Fibroblast of skin of right biceps (primary cell): ENCODE measurements at places on chromosomes 3 and 15.

DNA sequence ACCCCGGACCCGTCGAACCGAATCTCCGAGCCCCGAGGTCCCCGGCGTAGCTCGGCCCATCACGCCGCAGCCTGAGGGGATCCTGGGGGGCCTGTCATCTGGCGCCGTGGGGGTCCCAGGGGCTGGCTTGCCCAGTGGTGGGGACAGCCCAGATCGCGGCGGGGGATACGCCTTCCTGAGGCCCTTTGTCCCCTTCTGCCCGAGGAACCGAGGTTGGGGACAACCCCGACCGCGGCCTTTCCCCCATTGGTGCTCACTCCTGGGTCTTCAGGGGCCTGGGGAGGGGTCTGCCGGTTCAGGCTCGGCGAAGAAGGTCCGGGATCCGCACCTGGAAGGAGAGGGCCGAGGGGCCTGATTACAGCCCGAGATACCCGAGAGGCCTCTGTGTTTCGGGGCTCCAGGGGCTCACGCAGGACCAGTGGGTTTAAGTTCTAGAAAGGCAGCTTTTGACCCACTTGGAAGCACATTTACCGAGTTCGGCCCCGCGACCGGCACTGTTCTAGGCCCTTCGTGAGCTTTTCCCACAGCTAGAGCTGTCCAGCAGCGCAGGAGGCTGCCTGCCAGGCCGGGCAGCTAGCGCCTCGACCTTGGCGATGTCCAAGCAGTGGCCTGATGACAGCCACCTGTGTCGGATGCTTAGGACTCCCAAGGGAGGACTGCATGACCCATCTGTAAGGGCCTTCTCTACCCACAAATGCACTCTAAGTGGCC lies 504 bp downstream of the ABHD2 start:
- no peak for DNase-seq

- no peak for DNase-seq
These were observed 155.7 kb downstream of the NUP210 start for GRCh38 chr3:13264468-13264795.

DNA sequence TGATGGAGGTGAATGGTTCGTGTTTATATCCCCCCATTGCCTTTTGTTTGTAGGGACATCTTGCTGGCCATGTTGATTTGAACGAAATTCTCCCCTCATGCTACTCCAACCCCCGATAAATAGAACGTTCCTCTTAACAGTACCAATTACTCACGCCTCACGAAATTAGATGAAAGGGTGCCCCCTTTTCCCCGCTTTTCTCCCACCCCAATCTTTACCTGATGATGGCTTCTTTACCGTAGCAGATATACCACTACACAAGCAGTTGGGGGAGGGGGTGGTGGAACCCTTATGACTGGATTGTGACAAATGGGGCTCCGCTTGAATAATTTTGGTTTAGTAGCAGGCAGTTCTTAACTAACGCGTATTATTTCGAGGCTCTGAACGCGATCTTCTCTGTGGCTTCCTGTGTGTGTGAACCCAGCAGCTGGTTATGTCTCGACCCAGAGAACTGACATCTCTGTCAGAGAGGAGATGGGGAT lies 1.1 kb downstream of the PIAS1 start:
- DNase-seq = peak; percentile 61

GRCh38 chr3:16050641-16051467 lies 123.6 kb upstream of the GALNT15 start:
- DNase-seq = peak; percentile 58

DNA sequence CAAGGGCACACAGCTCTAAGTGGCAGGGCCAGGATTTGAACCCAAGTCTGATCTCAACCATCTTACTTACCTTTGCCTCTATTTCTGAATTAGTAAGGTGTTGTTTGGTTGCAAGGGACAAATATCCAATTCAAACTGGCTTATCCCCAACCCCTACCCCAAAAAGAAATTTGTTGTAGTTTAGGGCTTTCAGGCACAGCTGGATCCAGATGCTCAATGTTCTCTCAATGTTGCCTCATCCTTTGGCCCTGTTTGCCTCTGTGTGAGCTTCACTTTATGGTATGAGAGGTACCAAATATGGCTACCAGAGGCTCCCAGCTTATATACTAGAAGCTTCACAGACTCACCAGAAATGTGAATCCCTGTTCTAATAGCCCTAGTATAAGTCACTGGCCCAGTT lies 499.9 kb downstream of the SHQ1 start:
- no peak for DNase-seq

DNA sequence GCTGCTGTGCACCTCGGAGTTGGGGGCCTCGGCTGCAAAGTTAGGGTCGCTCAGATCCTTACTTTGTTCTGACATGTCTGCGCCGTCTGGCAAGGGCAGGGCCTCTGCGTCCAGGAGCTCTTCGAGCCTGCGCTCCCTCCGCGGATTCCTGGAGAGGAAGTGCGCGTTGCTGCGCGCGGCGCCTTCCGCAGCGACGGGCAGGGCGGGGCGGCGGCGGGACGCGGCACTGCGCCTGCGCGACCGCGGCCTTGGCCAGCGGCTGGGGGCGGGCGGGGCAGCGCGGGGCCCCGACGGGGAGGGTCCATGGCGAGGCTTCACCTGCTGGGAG lies at the start of gene NDN:
Gene NDN (minus strand): TSS at position 163 of the 328 bp plus-strand sequence. CDS start 88 bp downstream, at position 75.
- DNase-seq = peak; percentile 67

- DNase-seq = no peak
These were observed 30.8 kb downstream of the PCOLCE2 start for GRCh38 chr3:142858043-142858442.

GRCh38 chr15:62618846-62619504 lies 423.6 kb upstream of the TPM1 start:
- peak; percentile 60 for DNase-seq

DNA sequence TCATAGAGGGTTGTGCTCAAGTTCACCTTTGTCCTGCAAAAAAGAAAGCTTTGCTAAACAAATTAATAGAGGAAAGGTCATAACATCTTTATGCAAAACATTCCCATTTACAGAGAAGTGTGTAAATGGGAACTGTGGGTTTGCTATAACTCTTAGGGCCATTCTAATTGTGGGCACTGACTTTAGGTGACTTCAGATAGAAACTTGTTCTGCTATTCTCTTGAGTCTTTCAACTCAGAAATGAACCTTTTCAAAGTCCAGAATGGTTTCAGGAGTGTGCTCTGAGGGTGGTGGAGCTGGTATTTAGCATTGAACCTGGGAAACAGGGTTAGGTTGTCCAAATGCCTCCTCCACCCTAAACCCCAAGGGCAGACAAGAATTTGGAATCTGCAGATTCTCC lies 34.0 kb downstream of the SPTSSB start:
- DNase-seq = no peak

- no peak for DNase-seq
These were observed 524.7 kb upstream of the ZNF717 start for GRCh38 chr3:76310089-76310488.

- DNase-seq = no peak
These were observed 155.0 kb downstream of the MCTP2 start for GRCh38 chr15:94386351-94386750.
